G401 (cell line): ENCODE measurements at places on chromosomes 11 and 22. TPM values are rescaled to one million over a fixed set of nuclear protein-coding genes. Genes with fewer than 3 reads are reported as not detected.
A peak's percentile ranks its signal among the peaks of the same experiment; 100 is the strongest.

DNA sequence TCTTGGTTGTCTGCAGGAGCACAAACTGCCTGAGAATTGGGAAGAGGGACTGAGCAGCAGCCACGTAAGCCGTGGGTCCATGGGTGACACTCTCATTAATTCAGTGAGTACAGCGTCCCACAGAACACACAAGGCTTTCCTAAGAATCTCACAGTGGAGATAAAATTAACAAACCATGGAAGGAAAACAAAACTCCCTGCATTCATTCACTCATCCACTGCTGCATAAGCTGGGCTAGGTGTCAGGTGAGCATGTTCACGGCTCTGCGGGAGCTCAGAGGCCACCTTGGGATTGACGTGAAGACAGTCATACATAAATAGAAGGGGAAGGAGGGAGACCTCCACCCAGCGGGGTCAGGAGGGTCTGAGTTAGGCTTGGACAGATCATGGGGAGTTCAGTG, 1442.7 kb downstream of the TBC1D22A start:
- DNase-seq: no peak

- no peak for DNase-seq
Observed at GRCh38 chr11:117020287-117020686, 77.9 kb downstream of the SIK3 start.

DNA sequence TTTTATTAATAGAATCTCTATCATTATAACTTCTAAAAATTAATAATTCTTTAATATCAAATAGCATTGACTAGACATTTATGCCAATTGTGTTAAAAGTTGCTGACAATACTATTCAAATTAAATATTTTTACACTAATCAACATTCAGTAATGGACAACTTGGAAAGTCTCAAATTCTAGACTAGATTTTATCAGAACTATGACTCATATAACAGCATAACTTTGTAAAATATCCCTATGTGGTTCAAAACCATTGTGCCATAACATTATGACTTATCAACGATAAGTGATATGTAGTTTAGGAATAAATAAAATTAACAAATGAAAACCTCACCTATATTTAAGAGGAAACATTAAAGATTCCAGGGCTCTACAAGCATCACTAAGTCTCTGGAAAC, 291.8 kb downstream of the SBF2 start:
- no peak for DNase-seq

The SCGB1C1 gene
- total RNA-seq: not detected in 2 replicates

The SCGB1D4 gene
- total RNA-seq: not detected in 2 replicates

The OR8D4 gene
- total RNA-seq: not detected in 2 replicates

GRCh38 chr11:125564357-125564756, 4.9 kb upstream of the EI24 start:
- no peak for DNase-seq

The DEUP1 gene
- total RNA-seq: not detected in 2 replicates

DNA sequence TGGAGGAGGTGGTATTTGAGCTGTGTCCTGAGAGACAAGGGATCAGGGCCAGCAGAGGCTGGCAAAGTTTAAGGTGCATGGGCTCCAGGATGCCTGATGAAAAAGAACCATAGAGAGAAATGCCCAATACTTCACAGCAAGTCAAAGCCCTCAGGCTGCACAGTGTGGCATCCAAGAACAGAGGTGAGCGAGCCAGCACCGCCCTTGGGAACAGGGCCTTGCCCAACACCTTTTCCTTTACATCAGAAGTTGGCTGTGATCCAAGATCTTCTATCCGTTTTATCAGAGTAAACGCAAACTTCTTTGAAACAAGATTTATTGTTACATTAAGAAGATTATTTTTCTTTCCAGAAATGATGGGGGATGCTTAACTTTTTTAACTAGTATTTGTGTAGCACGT, 1.4 kb downstream of the B3GNT6 start:
- DNase-seq: no peak

DNA sequence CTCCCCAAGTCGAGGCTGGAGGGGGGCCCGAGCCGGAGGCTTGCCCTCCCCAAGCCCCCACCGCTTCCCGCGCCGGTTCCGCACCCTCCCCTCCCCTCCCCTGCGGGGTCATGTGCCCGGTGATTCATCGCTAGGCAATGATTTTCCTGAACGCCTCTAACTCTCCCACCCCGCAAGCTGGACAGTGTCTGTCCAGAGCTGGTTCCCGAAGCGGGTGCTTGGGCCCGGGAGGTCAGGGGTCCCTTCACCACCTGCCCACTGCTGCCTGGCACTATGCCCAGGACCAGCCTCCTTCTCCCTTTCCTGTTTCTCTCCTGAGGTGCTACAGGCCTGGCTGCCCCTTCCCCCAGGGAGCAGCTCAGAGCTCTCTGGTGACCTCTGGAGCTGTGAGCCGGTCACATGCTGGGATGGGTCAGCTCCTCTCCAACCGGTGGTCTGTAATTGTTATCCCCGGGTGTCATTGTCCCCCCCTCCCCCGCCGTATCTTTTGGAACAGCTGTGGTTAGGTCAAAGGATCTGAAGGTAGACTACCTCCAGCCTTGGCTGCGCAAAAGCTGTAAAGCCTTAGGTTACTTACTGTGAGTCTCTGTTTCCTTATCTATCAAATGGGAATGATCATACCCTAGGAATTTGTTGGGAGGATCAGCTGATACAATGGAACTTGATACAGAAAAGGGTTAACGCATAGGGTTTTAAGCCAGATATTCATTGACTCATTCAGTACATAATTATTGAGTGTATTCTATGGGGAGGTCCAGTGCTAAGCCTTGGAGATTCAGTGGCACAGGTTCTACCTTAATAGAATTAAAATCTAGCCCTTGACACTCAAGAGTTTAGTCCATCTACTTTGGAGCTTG, 753 bp downstream of the STX3 start:
- peak; percentile 59 for DNase-seq
